ENCODE measurements at places on chromosomes 5 and 9. TPM values are rescaled to one million over a fixed set of nuclear protein-coding genes. Genes with fewer than 3 reads are reported as not detected.

The CDH12 gene
- total RNA-seq: not detected

DNA sequence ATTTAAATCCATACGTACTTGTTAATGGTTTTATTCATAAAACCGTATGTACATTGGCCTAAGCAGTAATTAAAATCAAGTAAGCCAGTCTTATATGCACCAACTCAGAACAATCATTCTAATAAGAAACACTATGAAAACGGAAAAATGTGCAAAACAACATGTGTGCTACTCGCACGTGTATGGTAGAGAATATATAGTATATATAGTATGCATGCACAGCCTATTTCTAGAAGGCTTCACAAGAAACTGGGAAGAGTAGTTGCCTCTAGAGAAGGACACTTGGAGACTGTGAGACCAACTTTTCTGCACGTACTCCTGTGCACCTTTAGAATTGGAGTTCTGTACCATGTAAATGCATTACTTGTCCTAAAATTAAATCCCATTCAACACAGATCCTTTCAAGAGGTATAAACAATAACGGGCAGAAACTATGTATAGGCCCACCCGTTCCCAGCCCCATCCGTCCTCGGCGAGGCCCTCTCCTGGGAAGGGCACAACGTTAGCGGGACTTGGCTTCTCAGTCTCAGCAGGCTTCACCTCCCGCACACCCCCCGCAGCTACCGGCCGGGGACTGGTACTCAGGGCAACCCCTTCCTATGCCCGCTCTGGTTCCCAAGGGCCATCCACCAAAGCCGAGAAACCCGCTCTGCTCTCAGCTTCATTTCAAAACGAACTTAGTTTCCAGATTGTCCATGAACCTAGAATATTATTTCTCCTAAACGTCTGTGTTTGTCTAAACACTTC is 2.0 kb downstream of the CDC14B start:
- peaks cover 3% of the 10 kb centered on the region for H3K27me3 ChIP-seq
- H3K4me1 ChIP-seq: peaks cover 10% of the 10 kb centered on the region
- peaks cover 2% of the 10 kb centered on the region for H3K36me3 ChIP-seq

DNA sequence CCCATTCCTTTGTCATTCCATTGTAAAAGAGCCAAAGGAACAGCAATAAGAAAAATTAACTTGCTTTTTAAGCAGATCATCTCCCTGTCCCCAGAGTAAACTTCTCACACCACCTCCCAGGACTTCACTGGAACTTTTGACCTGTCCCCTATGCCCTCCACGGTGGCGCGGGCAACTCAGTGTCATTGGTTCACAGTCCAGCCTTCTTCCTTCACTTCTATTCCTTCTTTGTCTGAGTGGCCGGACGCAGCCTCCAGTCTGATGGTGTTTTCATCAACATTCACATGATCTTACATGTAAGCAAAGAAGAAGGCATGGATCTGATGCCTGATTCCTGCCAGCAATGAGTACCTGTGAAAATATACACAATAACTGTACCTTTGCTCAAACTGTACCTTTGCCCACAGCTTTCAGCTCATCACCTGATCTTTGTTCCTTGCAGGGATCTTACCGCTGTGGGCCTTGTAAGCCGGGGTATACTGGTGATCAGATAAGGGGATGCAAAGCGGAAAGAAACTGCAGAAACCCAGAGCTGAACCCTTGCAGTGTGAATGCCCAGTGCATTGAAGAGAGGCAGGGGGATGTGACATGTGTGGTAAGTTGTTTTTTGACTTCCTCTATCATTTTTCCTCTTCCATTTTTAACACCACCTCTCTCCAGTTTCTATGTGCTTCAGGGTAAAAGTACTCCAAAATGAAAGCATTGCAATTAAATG is 32.5 kb downstream of the THBS4 start:
- no peak overlapping the region for H3K27ac ChIP-seq
- no peaks in the 10 kb centered on the region for H3K36me3 ChIP-seq
- H3K4me1 ChIP-seq: no peaks in the 10 kb centered on the region
- no peak overlapping the region for H3K4me3 ChIP-seq
- no peak for DNase-seq

- no peaks in the 10 kb centered on the region for H3K36me3 ChIP-seq
- H3K27me3 ChIP-seq: no peaks in the 10 kb centered on the region
- no peaks in the 10 kb centered on the region for H3K4me1 ChIP-seq
- no peak overlapping the region for H3K27ac ChIP-seq
These were observed 91.9 kb downstream of the MARCHF3 start for GRCh38 chr5:126938466-126938865.

The RAB3C gene
- total RNA-seq: 11.5 TPM

GRCh38 chr9:113368982-113369854 is 7.6 kb downstream of the HDHD3 start:
- no peak overlapping the region for H3K27ac ChIP-seq
- DNase-seq: no peak
- no peaks in the 10 kb centered on the region for H3K4me1 ChIP-seq
- H3K36me3 ChIP-seq: no peaks in the 10 kb centered on the region
- no peaks in the 10 kb centered on the region for H3K27me3 ChIP-seq
- no peak overlapping the region for H3K4me3 ChIP-seq

All from H9 (cell line).